ENCODE measurements at places on chromosomes 3 and 15.

- no peak for DNase-seq
Observed at GRCh38 chr3:184784731-184785500, 27.1 kb upstream of the VPS8 start.

GRCh38 chr15:49169880-49170597 lies at the start of gene GALK2:
GALK2 (plus strand) TSS chr15:49170247; CDS start chr15:49170323, 76 bp downstream.
- no peak for DNase-seq

DNA sequence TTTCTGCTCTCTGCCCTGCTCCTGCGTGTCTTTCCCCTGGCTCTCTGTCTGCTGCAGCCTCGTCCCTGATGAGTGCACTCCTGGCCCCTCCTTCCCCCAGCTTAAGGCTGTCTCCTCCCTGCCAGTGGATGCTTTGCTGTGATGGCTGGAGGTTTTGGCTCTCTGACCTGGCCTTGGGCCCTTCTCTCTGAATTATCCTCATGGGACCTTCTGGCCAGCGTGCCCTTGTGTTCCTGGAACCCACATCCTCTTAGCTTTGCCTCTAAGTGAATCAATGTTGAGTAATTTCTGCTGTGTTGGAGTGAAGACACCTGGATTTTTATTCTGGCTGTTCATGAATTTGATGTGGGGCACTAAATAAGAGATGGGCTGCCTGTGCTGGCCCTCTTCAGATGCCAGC lies 9.8 kb upstream of the TNFAIP8L3 start:
- DNase-seq, result no peak

DNA sequence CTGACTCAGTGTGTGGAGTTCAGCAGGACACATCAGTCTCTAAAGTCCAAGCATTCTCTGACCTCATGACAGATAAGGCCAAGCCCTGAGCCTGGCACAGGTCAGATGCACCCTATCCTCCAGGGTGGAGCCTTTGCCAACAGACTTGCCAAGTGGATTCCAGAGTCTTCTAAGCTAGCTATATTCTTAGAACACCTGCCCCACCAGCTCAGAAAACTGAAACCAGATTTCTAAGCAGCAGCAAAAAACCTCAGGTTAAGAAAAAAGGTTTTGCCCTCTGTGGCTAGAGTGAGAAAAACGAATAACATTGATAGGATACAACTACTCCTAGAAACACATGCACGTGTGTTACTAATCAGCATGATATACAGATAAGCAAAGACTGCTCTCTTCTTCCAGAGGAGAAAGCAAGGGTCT lies 11.6 kb downstream of the RMDN3 start:
- no peak for DNase-seq

- DNase-seq, result no peak
Observed at GRCh38 chr3:40847551-40847992, 322.8 kb downstream of the ZNF621 start.

- DNase-seq, result no peak
Observed at GRCh38 chr3:81516042-81516441, 245.4 kb downstream of the GBE1 start.

DNA sequence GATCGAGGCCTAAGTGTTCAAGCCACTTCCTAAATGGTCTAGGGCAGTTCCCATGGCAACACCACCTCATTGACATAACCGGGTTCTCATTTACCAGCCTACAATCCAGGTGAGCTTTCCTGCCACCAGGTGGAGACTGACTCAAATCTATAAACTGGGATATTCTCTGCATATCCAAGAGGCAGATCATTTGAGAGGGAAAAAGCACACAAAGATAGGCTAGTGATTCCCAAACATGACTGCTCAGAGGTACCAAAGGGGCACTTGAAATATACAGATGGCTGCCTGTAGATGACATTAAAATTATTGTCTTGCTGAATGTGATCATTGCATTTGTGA lies 141.3 kb upstream of the PROK2 start:
- no peak for DNase-seq

- DNase-seq, result no peak
Observed at GRCh38 chr15:29099131-29099880, 170.3 kb downstream of the NSMCE3 start.

DNA sequence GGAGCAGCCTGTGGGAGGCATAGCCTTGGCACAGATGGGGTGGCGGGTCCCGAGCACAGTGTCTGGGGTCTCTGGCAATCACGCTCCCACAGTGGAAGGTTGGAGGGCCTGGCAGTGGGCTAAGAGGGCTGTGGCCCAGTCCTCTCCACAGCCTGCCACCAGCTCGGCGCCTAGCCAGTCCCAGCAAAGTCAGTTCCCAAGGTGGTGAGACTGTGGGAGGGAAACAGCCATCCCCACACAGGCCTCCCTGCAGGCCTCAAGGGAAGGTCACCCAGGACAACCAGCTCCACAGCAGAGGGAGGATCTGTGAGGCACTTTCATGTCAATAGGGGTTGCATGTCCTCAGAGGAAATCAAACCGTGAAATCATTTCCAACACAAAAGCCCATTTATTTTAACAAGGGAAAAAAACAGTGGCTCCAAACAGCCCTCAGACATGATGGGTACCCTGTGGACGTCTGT lies 27.6 kb upstream of the LIMD1 start:
- no peak for DNase-seq

DNA sequence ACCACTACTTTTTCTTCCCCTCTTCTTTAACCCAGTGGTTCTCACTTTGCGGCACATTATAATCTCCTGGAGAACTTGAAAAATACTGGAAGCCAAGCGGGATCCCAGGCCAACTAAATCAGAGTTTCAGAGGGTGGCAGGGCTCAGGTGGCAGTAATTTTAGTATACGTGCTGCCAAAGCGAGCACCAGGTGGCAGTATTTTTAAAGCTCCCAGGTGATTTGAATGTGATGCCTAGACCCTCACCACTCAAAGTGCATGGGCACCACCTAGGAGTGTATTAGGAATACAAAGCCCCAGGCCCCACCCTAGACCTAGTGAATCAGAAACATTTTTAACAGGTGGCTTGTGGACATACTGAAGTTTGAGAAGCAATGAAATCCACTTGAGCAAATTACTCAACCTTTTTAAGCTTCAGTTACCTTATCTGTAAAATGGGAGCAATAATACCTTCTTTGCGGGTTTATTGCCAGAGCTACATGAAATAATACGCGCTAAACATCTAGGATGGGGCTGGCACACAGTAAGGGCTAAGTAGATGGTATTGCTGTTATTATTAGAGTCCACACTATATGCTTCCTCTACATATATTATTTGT lies 8.3 kb downstream of the B3GALNT1 start:
- DNase-seq, result no peak

DNA sequence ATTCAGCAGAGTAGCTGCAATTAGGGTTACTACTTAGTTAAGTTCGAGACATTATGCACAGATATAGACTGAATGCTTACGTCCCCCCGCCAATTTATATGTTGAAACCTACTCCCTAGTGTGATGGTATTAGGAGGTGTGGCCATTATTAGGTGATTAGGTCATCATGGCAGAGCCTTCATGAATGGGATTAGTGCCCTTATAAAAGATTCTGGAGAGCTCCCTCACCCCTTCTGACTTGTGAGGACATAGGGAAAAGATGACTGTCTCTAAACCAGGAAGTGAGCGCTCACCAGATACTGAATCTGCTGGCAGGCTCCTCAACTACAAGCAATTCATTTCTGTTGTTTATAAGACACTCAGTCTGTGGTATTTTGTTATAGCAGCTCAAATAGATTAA lies 25.6 kb upstream of the TEX9 start:
- DNase-seq, result no peak

- DNase-seq, result no peak
Observed at GRCh38 chr3:129052675-129053074, 7.9 kb upstream of the GP9 start.

GRCh38 chr3:173064631-173065030 lies 76.4 kb downstream of the SPATA16 start:
- no peak for DNase-seq

GRCh38 chr3:36444909-36445308 lies 64.6 kb downstream of the STAC start:
- DNase-seq, result no peak

DNA sequence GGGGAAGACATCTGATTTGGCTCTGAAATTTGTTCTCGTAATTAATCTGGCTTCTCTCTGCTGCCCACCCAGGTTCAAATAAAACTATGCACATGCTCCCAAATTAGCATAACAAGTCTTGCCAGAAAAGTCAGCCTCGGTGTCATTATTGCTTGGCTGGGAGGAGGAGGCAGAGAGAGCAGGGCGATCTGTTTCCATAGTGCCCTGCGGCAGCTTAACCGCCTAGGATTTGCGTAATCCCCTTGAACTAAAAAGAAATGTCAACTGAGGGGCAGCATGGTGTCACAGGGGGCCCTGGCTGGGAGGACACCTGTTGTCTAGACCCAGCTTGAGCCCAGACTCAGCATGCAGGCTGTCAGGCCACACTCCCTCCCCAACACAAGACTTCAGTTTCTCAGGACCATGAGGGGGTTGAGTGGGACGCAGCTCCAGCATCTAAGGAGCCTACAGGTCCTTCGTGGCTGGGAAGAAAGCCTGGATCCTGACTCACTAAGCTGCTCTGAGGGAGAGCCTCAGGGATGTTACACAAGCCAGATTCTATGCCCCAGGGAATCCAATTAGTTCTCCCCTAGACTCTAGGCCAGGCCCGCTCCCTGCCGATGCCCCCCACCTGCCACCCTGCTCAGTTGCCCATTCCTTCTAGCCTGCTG lies 17.3 kb downstream of the MRPS11 start:
- no peak for DNase-seq

DNA sequence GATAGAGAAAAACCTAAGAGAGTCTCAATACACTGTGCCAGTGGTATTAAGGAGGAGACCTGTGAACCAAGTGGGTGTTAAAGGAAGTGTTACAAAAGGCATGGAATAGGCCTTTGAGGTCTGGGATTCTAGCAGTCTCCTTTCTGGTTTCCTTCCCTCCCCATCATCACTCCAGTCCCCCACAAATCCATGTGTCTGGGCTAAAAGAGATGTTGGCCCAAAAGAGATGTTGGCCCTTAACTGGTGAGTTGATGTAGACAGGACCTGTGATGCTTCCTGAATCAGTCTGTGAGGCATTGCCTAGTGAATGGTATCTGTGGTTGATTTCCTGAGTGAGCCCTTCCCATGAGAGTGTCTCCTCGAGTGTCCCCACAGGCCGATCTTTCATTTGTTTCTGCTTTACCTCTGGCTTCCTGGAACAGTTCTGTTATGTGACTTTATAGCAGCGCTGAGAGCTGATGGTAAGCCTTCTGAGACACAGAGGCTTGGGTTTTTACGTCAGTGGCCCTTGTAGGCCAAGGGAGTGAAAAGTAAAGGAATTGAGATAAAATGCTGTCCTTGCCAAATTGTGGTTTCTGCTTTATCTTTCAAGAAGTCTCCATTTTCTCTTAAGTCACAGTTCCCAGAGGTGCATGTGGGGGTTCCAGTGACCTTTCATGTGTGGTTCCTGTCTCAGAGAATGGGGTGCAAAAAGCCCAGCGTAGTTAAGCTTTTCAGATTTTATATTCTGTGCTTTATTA lies 87.8 kb downstream of the KLHL25 start:
- DNase-seq, result no peak

- no peak for DNase-seq
Observed at GRCh38 chr3:149414557-149415231, 37.2 kb upstream of the TM4SF1 start.

Measured in right renal cortex interstitium (tissue), 3 donors.